ENCODE measurements at places on chromosomes 16 and 17.

- no peak for ATAC-seq
- no peak overlapping the region for H3K27ac ChIP-seq
- H3K4me3 ChIP-seq = no peak overlapping the region
- no peaks in the 10 kb centered on the region for H3K27me3 ChIP-seq
- no peaks in the 10 kb centered on the region for H3K4me1 ChIP-seq
- no peaks in the 10 kb centered on the region for H3K36me3 ChIP-seq
Observed at GRCh38 chr16:73499276-73499675, 451.3 kb upstream of the ZFHX3 start.

DNA sequence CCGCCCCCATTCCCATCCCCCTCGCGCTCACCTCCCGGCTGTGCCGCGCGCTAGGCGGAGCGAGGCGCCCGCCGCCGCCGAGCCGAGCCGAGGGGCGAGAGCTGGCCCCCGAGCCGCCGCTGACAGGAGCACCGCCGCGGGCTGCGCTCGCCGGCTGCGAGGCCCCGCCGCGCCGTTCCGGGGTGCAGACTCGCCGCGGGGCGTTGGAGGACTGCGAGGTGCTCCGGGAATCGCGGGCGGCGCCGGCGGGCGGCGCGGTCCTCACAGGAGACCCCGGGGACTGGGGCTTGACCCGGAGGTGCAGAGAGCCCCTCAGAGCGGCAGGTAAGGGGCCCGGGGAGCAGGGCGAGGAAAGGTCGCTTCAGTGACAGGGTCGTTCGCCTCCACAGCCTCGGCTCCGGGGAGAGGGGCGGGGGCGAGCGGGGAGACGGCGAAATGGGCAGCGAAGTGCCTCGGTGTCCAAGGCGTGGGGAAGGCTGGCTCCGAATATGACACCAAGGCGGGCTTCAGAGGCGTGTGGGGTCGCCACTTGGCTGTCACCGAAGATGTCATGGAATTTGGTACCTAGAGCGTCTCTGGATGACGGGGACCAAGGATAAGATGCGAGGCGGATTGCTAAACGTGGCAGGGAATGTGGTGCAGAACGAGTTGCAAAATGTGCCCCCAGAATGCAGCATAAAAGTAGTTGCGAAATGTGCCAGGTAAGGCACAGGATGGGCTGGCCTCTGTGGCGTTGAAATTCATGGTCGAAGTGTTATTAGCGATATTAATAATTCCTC is 580 bp downstream of the TANC2 start:
- no peaks in the 10 kb centered on the region for H3K36me3 ChIP-seq
- ATAC-seq = no peak
- peaks cover 12% of the 10 kb centered on the region for H3K27me3 ChIP-seq
- no peak overlapping the region for H3K27ac ChIP-seq

- peaks cover 5% of the 10 kb centered on the region for H3K36me3 ChIP-seq
- peak overlapping the region; percentile 60 for H3K4me3 ChIP-seq
- H3K4me1 ChIP-seq = peaks cover 97% of the 10 kb centered on the region
- ATAC-seq = no peak
Observed at GRCh38 chr17:77438241-77439188, 297.7 kb downstream of the SEC14L1 start.

- peaks cover 43% of the 10 kb centered on the region for H3K27me3 ChIP-seq
- H3K4me3 ChIP-seq = no peak overlapping the region
- no peak for ATAC-seq
- no peaks in the 10 kb centered on the region for H3K36me3 ChIP-seq
- no peak overlapping the region for H3K27ac ChIP-seq
Observed at GRCh38 chr16:4317532-4318450, 1.9 kb downstream of the GLIS2 start.

DNA sequence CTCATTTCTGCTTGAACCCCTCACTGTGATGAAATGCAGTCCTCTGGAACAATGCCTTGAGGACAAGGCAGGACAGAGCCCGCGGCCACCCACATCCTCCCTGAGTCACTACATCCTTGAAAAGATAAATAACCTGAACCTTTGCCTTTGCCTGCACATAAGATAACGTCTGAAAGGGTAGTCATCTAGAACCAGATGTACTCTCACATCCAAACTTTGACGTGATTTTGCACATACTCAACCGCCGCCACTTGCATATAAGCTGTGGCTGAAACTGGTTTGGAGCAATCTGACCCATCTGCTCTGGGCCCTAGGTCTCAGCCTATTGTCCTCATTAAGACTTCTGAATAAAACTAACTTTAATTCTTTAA is 252.1 kb downstream of the PHKB start:
- ATAC-seq = peak; percentile 44
- H3K36me3 ChIP-seq = no peaks in the 10 kb centered on the region
- no peak overlapping the region for H3K27ac ChIP-seq
- no peaks in the 10 kb centered on the region for H3K4me1 ChIP-seq

DNA sequence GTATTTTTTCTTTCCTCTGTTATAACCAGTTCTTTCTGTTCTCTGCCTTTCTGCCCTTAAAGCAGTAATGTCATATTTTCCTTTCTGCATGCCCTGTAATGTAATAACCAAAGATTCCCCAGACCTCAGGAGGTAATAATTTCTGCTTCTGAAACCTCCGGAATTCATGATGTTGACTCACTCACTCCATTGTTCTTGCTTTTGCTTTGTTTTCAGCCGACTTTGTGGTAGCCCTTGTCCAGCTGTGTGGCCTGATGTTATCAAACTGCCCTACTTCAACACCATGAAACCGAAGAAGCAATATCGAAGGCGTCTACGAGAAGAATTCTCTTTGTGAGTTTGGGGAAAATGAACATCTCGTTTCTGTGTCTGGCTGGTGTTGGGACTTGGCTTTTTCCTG is 55.9 kb downstream of the CDK12 start:
- H3K4me1 ChIP-seq = no peaks in the 10 kb centered on the region
- peaks cover 38% of the 10 kb centered on the region for H3K36me3 ChIP-seq
- no peaks in the 10 kb centered on the region for H3K27me3 ChIP-seq
- no peak for ATAC-seq
- no peak overlapping the region for H3K4me3 ChIP-seq

DNA sequence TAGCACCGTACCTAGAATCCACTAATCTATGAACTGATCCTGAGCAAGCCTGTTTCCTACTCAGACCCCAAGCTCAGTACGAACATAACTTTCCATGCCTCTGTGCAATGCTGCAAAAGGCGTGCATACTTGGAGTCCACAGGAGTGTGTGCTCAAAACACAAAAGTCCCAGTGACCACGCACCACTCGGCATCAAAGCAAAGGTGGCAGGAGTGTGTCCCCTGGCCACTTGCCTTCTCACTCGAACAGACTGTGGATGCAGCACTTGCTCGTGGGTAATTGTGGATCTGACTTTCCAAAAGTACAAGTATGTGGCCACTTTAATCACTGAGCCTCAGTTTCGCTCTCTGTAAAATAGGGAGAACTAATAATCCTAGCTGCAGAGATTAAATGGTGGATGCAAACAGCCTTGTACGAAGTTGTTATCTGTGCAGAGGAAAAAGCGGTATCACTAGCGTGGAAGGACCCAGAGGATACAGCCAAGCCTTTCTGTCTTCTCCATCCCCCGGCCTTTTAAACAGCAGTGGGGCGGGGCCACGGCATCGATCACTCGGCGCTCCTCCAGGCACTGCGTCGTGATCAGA is 311 bp upstream of the KDM8 start:
- H3K4me3 ChIP-seq = peak overlapping the region; percentile 92
- peaks cover 53% of the 10 kb centered on the region for H3K4me1 ChIP-seq
- H3K27me3 ChIP-seq = no peaks in the 10 kb centered on the region
- peak; percentile 85 for ATAC-seq

- no peaks in the 10 kb centered on the region for H3K27me3 ChIP-seq
- no peak for ATAC-seq
- H3K36me3 ChIP-seq = peaks cover 13% of the 10 kb centered on the region
- no peak overlapping the region for H3K27ac ChIP-seq
Observed at GRCh38 chr17:50491505-50491904, 12.8 kb downstream of the RSAD1 start.

DNA sequence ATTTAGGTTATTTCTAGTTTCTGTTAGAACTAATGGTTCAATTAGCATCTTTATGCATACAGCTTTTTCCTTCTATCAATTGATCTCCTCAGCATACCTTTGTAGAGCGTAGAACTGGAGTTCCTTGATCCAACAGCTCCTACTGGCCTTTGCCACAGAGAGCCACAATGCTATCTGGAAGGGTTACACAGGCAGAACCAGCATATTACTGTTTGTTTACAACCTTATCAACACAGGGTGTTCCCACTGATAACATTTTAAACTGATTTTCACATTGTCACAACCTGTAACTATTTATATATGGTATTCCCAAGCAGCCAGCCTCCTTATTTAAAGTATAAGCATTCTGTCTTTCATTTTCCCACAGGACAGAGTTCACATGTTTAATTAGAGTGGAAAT is 382.2 kb downstream of the MAF start:
- peaks cover 13% of the 10 kb centered on the region for H3K27me3 ChIP-seq
- H3K4me1 ChIP-seq = no peaks in the 10 kb centered on the region
- H3K4me3 ChIP-seq = no peak overlapping the region
- H3K36me3 ChIP-seq = peaks cover 7% of the 10 kb centered on the region
- no peak for ATAC-seq
- H3K27ac ChIP-seq = no peak overlapping the region

DNA sequence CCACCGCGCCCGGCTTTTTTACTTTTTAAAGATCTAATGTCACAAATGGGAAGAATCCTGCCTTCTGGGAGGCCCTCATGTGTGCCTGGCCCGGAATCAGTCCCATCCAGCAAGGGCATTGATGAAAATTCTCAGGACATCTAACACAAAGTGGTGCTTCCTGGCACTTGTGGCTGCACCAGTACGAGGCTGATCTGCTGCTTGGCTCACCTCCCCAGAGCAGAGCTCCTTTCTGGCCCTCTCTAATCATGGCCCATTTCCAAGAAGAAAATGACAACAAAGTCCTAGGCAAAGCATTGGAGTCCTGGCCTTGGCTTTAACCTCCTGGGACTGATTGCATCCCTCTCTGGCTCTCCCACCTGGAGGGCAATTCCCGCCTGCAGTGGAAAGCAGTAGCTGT is 50.7 kb upstream of the SIAH1 start:
- no peak for ATAC-seq
- peaks cover 38% of the 10 kb centered on the region for H3K4me1 ChIP-seq
- peak overlapping the region; percentile 90 for H3K27ac ChIP-seq
- H3K4me3 ChIP-seq = no peak overlapping the region
- no peaks in the 10 kb centered on the region for H3K27me3 ChIP-seq
- no peaks in the 10 kb centered on the region for H3K36me3 ChIP-seq

DNA sequence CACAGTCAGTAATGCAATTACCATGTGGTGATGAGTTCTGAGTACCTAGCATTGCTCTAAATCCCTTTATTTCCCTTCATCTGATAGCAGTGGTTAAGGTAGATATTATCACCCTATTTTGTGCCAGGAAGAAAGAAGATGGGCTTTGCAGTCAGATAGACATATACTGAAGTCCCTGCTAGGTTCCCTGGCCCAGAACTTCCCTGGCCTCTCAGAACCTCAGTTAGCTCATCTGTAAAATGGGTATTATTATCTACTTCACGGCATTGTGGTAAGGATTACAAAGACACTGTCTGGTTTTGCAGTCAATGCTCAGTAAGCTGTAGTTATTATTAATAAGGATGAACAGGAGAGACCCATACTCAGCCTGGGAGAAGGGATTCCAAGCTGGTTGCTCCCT is 4.6 kb upstream of the CRYBA1 start:
- ATAC-seq = no peak
- H3K4me3 ChIP-seq = no peak overlapping the region
- no peaks in the 10 kb centered on the region for H3K27me3 ChIP-seq
- no peak overlapping the region for H3K27ac ChIP-seq

DNA sequence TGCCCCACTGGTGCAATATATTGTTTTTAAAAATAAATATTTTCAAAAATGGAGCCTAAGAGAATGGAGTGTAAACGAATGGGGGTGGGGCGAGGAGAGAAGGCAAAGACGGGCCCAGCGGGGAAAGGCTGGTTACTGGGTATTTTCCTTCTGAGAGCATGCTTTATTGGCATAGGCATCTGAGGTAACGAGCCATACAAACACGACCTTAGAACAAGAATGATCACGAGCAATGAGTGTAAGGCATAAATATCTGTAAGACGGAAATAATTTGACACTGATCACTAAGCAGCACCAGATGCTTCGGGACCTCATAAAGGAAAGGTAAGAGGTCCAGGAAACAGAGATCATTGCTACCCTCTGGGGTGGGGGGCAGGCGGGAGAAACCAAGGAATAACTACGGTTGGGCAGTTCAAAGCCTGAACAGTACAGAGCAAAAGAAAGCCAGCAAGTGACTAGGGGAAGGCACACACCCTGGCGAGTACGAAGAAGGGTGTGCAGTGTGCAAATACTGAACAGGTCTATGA is 959 bp downstream of the SSH2 start:
- no peaks in the 10 kb centered on the region for H3K27me3 ChIP-seq
- peaks cover 37% of the 10 kb centered on the region for H3K4me1 ChIP-seq
- ATAC-seq = no peak
- H3K4me3 ChIP-seq = no peak overlapping the region
- no peak overlapping the region for H3K27ac ChIP-seq
- H3K36me3 ChIP-seq = peaks cover 7% of the 10 kb centered on the region

DNA sequence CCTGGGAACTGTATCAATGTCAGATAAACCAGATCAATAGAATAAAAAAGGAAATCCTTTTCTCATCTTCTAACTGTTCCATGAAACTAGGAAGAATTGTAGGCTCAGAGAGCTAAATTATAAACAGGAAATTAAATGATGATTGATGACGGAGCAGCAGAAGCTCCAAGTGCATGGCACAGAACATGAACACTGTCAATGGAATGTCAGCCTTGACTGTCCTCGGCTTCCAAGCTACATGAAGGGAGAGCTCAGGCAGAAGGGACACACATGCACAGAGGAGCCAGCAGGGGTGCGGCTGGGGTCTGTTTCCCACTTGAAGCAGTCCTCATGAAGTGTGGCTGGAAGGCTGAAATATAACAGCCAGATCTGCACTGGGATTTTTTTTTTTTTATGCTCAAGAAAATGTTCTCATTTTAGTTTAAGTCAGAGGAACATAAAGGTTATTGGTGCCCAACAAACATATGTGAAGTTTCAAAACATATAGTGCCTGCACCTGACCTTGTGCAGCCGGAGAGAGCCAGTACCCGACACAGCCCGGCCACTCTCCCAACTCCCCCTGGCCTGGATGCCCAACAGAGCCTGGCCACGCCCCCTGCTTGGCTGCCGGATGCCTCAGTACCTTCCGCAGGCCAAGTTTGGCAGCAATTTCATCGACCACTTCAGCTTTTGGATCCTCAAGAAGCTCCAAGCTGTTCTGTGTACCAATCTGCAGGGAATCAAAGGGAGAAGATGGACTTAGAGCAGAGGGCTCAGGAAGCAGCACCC is 37.0 kb downstream of the NPLOC4 start:
- peaks cover 21% of the 10 kb centered on the region for H3K36me3 ChIP-seq
- no peak for ATAC-seq

- H3K27ac ChIP-seq = no peak overlapping the region
- H3K4me3 ChIP-seq = no peak overlapping the region
- ATAC-seq = no peak
- H3K36me3 ChIP-seq = no peaks in the 10 kb centered on the region
Observed at GRCh38 chr16:8138666-8139065, 451.6 kb downstream of the TMEM114 start.

- peaks cover 48% of the 10 kb centered on the region for H3K36me3 ChIP-seq
- no peaks in the 10 kb centered on the region for H3K27me3 ChIP-seq
- ATAC-seq = no peak
- no peak overlapping the region for H3K4me3 ChIP-seq
Observed at GRCh38 chr17:57305908-57306504, 49.7 kb downstream of the MSI2 start.

GRCh38 chr16:50709980-50710379 is 16.6 kb downstream of the NOD2 start:
- H3K4me3 ChIP-seq = no peak overlapping the region
- peaks cover 44% of the 10 kb centered on the region for H3K4me1 ChIP-seq
- peaks cover 12% of the 10 kb centered on the region for H3K36me3 ChIP-seq
- H3K27me3 ChIP-seq = no peaks in the 10 kb centered on the region

Data from stimulated activated memory B cell treated with anti-CD40 and anti-IgM and Interleukin-4, amounts not matched to agents 10 μg/mL and 1 μg/mL and 100 μg/mL, for 72 hours (primary cell).